ENCODE measurements at places on chromosomes 4 and X. TPM values are rescaled to one million over a fixed set of nuclear protein-coding genes. Genes with fewer than 3 reads are reported as not detected.

- peak; percentile 83 for DNase-seq
These were observed 65.3 kb downstream of the ANTXR2 start for GRCh38 chr4:80007745-80008149.

GRCh38 chrX:63050225-63050624 lies 300.9 kb downstream of the SPIN4 start:
- no peak for DNase-seq

DNA sequence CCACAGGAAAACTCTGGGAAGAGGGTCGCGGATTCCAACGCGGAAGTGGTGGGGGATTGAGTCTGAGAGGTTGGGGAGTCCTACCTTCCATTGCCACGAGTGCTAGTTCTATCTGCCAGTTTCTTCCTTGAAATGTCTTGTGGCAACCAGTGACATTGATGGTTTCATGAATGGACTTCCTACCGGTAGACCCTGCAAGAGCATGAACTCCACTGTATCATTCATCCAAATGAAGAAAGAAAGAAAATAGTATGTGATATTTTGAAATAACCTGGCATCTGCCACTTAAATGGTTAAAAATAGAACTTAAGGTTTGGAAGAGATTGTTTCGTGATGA lies 1.1 kb upstream of the SLC10A7 start:
- peak; percentile 41 for DNase-seq

DNA sequence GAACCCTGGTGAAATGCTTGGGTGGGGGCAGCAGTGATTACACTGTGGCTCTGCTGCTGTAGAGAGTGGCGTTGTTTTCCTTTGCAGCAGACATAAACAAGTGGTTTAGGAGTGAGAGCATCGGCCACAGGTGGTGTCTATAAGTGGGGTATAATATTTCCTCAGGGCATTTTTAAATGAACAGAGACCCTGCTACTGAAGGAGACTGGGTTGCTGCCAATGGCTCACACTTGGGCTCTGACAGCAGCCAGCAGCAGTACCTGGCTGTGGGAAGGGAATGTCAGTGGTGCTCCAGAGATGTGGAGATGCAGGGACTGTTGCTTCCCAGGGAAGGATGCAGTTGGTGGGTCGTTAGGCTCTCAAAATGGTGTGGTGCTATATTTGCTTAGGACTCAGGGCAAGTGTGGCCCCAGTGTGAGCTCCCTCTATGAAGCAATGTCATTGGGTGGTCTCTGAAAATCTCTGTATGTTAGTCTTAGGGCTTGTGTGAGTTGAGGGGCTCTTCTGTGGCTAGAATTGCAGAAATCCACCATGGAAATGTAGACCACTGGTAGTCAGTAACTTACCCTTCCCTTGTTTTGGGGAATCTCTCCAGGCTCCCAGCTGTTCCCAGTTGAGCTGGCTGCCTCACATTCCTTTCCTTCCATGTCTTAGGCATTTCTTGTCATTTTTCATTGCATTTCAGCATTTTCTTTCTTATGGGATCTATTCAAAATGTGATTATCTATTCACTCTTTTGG lies 1023.0 kb upstream of the GRID2 start:
- DNase-seq, result no peak

GRCh38 chr4:145808021-145808650 lies 128.2 kb downstream of the C4orf51 start:
- peak; percentile 93 for DNase-seq

GRCh38 chr4:47926667-47927258 lies 12.4 kb upstream of the NFXL1 start:
- peak; percentile 49 for DNase-seq

DNA sequence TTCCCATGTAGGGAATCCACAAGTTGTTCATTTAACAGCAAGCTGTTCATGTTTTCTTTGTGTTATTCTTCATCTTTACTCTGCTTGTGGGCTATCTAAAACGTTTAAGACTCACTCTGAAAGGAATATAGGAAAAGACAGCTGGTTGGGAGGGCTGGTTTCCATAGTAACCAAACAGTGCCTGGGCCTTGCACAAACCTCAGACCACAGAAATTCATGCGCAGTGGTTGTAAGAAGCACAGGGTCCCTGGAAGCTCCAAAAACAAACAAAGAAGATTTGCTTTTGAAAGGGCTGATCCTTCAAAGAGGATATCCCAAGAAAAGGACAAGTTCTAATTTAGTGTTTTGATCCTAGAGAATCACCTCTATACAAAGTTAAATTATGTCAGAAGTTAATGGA lies 7.8 kb downstream of the SERTM2 start:
- no peak for DNase-seq

DNA sequence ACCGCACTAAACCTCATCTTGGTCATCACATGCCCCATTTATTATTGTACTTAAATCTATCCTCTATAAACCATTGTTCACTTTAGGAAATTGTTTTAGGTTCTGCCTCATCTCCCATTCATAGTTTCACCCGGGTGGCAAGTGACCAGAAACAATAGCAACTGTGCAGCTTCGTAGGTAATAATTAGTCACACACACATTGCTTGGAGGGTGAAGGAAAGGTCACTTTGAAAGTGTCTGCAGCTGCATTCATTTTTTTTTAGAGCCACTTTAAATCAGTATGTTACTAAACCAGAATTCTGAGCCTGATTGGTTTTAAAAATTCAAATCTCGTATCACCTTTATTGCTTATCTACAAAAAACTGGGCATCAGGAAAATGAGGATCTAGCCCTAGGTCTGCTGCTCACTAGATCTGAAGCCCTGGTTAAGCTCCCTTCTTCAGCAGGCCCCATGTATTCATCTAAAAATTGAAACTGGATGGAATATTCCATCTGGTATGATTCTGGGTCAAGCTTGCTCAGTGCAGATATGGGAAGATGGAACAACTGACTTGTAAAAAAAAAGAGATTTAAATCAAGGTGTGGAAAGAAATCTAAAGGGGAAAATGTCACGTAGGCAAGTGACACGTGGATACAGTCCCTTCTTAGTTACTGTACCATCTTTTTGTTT lies 62.4 kb downstream of the LIMCH1 start:
- peak; percentile 93 for DNase-seq

DNA sequence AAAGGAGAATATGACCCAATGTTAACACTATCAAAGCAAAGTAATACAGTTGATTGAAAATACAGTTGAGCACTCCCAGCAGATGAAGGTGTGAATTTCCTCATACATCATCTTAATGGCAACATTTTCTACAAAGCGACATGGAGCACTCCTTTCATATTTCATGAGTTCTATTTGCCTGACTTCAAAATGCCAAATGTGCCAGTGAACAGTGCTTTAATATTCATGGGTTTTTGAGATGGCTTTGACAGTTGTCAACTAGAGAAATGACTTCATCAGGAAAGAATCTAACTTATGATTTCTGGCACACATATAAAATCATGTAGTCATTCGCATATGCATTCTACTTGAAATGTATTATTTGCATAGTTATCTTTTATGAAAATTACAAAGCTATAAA lies 222.4 kb downstream of the GALNTL6 start:
- DNase-seq, result peak; percentile 1

DNA sequence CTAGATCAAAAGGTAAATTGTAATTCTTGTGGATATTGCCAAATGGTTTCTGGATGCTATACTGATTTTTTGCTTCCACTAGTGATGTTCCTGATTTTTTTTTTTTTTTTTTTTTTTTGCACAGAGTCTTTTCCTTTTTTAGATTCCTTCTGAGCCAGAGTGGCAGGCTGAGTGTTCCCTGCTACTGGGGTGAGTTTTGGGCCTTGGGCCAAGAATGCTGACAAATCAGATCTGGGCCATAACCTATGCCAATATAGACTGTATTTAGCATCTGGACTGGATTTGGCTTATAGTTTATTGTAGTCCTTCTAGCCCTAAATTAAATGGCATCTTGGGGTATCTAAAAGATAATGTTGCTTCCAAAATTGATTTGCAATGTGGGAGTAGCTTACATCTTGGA lies 52.8 kb downstream of the REPS2 start:
- DNase-seq, result no peak

Gene KLF8
- 1.0 TPM for total RNA-seq

DNA sequence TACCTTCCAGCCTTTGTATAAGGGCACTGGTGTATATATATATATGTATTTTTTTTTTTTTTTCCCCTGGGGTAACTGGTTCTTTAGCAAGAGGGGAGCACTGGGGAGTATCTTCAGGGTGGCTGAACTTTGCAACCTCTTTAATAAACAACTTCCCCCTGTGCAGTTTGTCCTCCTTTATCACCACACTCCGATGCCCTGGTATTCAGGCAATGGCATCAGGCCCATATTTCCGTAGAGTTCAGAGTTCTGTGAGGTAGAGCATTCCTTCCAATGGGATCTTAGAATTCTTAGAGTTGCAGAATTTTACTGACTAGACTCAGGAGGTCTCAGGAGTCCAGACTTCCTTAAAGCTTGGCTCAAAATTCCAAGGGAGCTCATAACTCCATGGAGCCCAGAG lies 24.6 kb downstream of the NYX start:
- no peak for DNase-seq

Gene SHROOM4
- 58.7 TPM for total RNA-seq

DNA sequence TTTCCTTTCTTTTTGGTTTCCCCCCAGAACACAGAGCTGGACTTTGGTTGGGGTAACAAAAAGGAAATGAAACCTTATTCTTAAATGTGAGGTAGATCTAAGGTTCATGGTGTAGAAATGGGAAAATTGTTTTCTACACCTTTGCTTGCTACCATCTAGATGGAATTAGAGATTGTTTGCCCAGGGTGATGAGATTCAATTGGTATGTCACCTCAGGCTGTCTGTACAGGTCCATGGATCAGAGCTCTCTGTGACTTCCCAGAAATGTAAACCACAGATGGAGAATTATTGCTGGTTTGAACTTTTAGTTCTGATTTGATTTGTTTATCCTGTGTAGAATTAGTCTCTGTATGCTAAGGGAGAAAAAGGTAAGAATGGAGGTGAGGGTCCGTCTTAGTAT lies 146.7 kb downstream of the PCDH7 start:
- no peak for DNase-seq

Gene IL2
- total RNA-seq, result not detected

- DNase-seq, result no peak
These were observed 206.5 kb upstream of the PDE5A start for GRCh38 chr4:119834906-119835612.

DNA sequence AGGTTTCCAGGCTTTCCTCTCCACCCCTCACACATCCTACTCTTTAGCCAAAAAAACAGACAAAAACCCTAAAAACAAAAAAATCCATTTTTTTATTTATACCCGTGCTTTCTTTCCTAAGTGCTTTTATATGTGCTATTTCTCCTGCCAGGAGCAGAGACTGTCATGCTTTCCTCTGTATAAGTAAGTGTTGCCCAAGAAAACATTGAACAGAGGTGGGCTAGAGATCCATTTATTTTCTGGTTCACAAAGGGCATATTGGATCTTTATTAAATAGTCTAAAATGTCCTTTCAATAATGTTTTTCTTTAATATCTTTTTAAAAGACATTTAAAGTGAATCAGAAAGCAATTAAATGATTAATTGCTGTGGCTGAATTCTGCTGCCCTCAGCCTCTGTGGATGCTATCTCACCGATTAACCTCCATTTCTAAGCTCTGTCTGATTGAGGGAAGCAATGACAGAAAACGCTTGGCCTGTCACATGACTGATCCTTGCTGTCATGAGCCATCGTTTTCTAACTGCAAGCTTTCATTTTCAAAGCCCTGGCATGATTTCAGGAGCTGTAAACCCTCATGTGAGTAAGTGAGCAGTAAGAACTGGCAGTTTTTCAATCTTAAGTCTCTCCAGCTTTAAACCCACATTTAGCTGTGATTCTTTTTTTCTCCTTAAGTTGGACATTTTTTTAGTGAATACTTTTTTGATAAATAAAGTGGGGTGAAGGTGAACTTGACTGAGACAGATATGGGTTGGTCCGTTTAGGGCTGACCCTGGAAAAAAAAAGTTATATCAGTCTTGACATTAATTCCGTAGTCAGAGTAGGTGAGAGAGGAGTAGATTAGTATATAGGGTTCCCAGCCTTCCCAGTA lies 180.7 kb upstream of the PGRMC2 start:
- DNase-seq, result peak; percentile 90

DNA sequence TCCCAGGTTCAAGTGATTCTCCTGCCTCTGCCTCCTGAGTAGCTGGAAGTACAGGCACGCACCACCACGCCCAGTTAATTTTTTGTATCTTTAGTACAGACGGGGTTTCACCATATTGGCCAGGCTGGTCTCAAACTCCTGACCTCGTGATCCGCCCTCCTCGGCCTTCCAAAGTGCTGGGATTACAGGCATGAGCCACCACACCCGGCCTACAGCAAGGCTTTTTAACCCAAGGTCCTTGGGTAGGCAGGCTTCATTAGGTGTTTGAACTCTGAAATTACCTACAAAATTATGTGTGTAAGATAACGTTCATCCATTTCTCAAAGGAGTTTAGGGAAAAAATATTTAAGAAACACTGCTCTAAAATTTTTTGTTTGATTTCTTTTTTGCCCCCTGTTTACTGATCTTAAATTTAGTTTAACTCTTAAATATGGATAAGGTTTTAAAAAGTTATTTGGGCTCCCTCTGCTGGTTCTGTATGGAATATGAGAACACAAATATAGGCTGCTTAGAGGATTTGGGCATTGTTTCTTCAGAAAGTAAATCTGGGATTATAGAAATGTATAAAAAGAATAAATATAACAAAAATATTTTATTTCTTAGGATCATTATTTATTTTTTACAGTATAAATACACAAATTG lies 92.8 kb downstream of the CBR4 start:
- peak; percentile 65 for DNase-seq

DNA sequence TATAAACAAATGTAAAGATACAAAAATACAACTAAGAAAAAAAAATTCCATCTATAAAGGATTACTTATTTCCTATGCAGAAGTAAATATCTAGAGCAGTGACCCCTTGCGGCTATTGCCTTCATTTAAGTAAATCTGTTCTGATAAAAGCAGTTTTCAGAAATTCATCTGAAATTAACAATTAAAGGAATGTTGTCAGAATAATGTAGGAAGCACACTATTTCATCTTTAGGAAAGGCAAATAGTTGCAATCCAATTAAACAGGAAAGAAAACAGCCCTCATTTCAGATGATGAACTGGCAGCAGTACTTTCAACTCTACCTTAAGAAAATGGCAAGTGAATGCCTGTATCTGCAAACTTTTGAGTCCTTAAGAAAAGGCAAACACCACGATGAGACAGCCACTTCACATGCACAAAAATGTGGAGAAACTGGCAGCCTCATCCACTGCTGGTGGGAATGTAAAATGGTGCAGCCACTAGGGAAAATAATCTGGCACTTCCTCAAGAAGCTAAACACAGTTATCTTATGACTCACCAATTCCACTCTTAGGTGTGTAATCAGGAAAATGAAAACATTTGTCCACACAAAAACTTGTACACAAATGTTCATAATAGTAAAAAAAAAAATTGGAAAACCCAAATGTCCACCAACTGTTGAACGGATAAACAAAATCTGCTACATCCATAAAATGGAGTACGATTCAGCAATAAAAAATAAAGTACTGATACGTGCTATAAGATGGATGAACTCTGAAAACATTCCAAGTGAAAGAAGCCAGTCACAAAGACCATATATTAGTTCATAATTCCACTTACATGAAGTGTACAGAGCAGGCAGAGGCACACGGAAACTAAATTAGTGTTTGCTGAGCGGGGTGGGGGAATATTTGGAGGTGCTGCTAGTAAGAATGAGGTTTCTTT lies 2.0 kb upstream of the THAP9 start:
- peak; percentile 83 for DNase-seq

Measured in endothelial cell of umbilical vein (primary cell).